ENCODE measurements at places on chromosomes 16 and 17.

DNA sequence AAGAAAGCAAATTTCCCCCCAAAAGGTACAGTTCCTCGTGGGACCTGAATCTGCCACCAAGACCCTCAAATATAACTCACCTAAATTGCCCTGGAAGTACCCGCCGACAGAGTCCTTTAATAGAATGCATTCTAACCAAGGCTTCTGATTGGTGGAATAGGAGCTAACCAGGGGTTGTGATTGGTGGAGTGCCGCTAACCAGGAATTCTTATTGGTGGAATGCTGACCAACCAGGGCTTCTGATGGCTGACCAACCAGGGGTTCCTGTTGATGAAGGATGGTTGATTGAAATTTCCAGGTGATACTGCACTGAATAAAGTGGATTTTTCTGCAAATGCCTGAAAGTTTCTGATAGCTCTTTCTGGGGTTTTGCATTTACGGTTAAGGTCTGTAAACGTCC, 6.5 kb downstream of the TFAP4 start:
- peak; percentile 31 for DNase-seq

GRCh38 chr16:5607169-5607568, 509.6 kb upstream of the EEF2KMT start:
- DNase-seq = no peak

DNA sequence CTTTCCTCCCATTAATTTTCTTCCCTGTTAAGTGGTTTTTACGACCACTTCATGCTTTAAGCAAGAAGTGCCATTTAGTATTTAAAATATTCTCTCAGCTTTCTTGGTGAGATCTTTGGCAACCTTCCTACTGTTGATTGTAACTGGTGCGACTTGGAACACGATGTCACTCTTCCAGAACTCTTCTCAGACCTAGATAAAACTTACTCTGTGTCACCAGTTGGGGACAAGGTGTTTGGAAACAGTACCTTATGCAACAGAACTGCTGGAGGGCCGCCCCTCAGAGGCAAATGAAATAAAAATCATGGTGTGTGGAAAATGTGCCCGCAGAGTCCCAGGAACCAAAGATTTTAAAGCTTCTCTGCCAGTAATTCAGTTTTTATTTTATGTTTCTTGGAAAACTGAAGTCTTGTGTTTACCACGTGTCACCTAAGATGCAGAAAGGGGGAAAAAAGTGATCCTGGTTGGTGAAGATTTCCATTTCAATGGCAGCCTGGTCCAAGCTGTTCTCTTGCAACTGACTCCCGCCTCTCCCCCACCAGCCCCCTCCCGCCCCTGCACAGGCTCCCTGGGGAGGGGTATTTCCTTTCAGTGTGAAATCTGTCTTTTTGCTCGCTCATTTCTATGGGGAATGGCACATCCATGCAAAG, 7.2 kb upstream of the HSD11B2 start:
- no peak for DNase-seq

GRCh38 chr17:81821603-81822311, 11.3 kb downstream of the MCRIP1 start:
- DNase-seq = peak; percentile 41

DNA sequence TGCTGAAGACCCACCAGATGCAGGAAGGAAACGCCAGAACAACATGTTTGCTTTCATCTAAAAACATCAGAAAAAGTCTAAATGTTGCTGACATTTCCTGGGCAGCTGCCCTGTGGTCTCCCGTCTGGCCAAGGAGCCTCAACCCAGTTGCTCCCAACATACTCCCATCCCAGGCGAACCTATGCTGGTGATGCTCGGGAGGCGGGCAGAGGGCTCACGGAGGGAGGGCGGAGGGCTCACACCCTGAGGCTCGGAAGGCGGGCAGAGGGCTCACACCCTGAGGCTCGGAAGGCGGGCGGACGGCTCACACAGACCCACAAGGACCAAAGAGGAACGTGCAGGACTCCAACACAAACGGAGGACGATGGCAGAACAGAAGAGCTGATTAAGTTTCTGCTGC, 135.4 kb downstream of the ANKRD11 start:
- no peak for DNase-seq

DNA sequence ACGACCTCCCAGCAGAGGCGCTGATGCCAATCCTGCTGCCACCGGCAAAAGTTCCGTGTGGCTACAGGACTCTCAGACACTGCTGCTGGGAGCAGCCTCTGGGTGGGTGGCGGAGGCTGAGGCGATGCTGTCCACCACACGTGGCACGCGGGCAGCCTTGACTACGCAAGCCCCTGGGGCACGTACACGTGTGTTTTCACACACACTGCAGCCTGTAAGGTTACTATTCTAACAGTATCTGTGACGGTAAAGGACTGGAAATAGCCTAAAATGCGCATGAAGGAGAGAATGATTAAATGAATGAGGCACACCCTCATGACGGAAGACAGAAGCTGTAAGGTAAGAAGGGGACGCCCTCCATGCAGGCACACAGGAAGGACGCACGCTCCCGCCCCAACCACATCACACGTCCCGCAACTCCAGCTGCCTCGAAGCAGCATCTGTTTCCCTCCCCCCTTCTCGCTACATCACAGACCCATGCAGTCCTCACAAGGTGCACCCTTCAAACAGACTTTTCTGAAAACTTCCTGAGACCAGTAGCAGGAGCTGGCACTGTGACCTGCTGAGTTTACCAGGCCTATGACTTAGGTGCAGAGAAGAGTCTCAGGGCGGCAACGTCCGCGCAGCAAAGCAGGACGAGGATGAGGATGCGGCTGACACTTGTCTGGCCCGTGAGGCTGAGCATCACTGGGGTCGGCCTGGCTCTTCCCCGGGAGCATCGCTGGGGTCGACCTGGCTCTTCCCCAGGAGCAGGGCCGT, 28.7 kb upstream of the FASN start:
- DNase-seq = no peak

Measured in HTR-8/SVneo (cell line).